Glutamatergic neuron (in vitro differentiated cells): ENCODE measurements at places on chromosomes 7 and 10. TPM values are rescaled to one million over a fixed set of nuclear protein-coding genes. Genes with fewer than 3 reads are reported as not detected.
A peak's percentile ranks its signal among the peaks of the same experiment; 100 is the strongest.

KBTBD2 gene
- 41.3 TPM for total RNA-seq

DNA sequence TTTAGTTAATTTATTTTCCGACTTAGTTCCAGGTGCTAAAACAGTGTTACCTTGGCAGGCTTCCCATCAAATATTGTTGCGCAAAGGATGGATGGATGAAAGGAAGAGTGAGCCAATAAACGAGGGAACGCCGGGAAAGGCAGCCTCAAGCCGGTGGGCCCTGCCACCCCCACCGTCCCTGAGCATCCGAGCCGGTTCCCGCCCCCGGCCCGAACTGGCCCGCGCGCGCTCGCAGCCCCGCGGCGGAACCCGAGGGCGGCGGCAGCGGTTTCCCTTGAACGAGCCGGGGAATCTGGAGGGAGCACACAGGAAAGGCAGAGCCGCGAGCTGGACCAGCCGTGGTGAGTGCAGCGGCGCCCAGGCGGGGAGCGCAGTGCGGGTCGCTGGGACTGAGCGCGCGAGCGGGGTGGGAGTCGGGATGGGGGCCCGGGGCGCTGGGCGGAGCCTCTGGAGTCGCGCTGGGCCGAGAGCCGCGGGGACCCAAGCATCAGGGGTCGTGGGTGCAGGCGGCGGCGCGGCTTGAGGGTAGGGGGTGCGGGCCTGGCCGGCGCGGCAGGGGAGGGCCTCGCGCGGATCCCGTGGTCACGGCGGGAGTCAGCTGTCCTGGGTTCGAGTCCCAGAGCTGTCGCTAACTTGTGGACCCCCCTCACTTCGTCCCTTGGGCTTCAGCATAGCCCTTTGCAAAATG lies at the start of gene AGK:
TSS of gene AGK (plus strand) at position 317 of the 688 bp plus-strand sequence. CDS start 4,057 bp downstream, outside the sequence.
- no peaks in the 10 kb centered on the region for H3K27me3 ChIP-seq
- H3K27ac ChIP-seq: peak within 1 kb of the TSS; percentile 78
- H3K4me3 ChIP-seq: peak within 1 kb of the TSS; percentile 90
- peak; percentile 85 for DNase-seq
- H3K4me1 ChIP-seq: peaks cover 9% of the 10 kb centered on the region

DNA sequence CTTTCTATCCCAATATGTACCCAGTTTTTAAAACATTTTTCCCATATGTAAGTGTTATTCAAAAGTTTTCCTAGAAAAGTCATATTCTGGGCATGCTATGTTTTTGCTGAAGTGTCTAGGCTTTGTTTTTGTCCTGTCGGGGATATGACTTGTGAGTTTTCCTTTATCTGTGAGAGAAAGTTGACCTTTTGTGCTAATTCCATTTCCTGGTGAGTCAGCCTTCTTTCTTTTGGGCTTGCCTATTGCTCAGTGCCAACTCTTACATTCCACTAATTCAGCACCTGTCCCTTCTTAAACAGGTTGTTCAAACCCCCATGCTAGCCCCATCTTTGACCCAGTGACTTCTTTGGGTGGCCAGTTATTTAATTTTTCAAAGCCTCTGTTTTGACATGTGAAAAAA lies 146.2 kb downstream of the AHR start:
- DNase-seq: no peak
- H3K27ac ChIP-seq: no peak overlapping the region
- H3K4me1 ChIP-seq: no peaks in the 10 kb centered on the region
- peaks cover 2% of the 10 kb centered on the region for H3K27me3 ChIP-seq
- peaks cover 4% of the 10 kb centered on the region for H3K36me3 ChIP-seq

- H3K27me3 ChIP-seq: no peaks in the 10 kb centered on the region
- no peak for DNase-seq
- H3K4me1 ChIP-seq: no peaks in the 10 kb centered on the region
- H3K27ac ChIP-seq: no peak overlapping the region
Measured at GRCh38 chr10:43623351-43623750, 17.1 kb downstream of the ZNF485 start.

DNA sequence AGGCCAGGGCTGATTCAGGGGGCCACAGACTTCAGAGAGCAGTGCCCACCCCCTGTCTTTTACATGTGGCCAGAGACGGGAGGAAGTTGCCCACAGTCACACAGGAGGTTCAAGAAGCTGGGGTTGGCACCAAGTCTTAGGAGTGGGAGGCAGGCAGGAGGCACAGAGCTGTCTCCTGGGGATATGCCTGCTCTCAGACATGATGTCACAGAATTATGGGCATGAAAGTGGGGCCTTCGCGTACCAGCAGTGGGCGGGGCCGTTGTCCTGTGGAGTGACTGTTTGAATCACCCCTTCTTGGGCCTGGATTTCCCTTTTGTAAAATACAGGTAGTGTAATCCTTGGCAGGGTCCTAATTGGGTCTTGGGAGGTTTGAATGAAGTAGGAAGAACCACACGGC lies 81.2 kb upstream of the PPIF start:
- peaks cover 47% of the 10 kb centered on the region for H3K27me3 ChIP-seq
- peaks cover 4% of the 10 kb centered on the region for H3K36me3 ChIP-seq
- H3K27ac ChIP-seq: peak overlapping the region; percentile 75
- peaks cover 81% of the 10 kb centered on the region for H3K4me1 ChIP-seq

DNA sequence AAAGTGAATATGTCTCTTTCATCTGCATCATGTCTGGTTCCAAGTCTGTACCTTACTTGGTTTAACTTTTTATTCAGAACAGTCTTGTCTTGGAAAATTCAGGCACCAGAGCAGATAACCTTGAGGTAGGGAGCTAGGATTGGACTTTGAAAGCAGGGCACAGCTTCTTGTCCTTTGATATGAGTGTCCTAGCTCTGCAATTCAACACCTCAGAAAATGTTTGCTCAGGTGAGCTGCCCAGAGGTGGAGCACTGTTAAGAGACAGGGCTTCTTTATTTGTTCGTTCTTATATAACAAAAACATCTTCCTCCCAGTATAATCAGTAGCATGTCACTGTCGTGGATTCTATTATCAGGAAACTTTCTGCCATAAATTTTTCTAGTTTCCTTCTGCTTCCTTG lies 118.3 kb downstream of the LRRC4 start:
- H3K36me3 ChIP-seq: no peaks in the 10 kb centered on the region
- H3K4me3 ChIP-seq: no peak overlapping the region
- no peaks in the 10 kb centered on the region for H3K27me3 ChIP-seq

DLX6 gene
- total RNA-seq: not detected

DNA sequence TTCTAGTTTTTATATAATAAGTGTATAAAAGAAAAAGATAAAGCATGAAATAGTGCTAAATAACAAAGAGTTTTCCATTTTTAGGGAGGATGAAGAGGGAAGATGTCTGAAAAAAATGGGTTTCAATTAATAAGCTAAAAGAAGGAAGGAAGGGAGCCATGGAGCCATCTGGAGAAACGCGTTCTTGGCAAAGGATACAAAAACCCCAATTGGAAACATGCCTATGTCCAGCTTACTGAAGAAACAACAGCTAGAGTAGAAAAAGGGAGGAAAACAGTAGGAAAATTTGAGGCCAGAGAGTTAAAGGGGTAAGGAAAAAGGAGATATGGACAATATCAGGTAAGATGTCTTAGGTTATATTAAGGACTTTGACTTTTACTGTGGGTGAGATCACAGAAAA lies 416.2 kb upstream of the GHITM start:
- no peak overlapping the region for H3K27ac ChIP-seq
- no peak for DNase-seq
- peaks cover 2% of the 10 kb centered on the region for H3K27me3 ChIP-seq
- H3K36me3 ChIP-seq: no peaks in the 10 kb centered on the region

DNA sequence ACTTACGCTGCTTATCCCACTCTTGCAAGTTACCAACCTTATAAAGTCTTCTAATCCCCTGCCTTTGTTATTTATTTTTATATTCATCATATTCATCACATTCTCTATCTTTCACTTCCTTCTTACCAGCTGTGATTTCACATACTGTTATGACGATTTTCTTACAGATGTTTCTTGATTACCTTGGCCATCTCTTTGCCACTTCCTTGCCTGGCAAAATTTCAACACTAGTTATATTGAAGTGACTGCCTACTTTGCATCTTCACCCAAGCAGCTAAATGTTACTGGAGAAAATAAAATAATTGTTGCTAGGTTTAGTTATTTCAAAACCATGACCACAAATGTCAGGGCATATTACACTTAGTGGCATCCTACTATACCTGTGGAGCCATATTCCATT lies 8.8 kb upstream of the STEAP4 start:
- DNase-seq: no peak
- peaks cover 3% of the 10 kb centered on the region for H3K27me3 ChIP-seq
- H3K27ac ChIP-seq: no peak overlapping the region
- no peaks in the 10 kb centered on the region for H3K4me1 ChIP-seq

CHST15 gene
- 2.4 TPM for total RNA-seq

GRCh38 chr10:74593470-74593869 lies 232.9 kb upstream of the KAT6B start:
- H3K36me3 ChIP-seq: no peaks in the 10 kb centered on the region
- peaks cover 20% of the 10 kb centered on the region for H3K4me1 ChIP-seq
- H3K27ac ChIP-seq: no peak overlapping the region
- H3K27me3 ChIP-seq: peaks cover 2% of the 10 kb centered on the region

DNA sequence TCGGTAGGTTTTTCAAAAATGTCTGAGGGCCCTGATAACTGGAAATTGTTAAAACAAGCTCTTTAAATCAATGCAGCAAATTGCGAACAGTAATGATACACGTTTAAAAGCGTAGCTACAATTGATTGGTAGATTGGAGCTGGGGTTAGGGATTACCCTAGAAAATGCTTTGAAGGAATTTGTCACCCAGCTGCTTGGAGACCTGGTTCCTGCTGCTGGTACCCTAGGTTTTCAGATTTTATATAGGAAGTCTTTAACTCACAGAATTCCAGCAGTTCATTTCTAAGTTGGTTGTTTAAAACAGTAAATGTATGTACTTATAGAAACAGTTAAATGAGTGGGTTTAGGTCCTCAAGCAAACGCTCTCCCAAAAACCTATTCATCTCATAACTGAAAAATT lies 1.5 kb downstream of the HECTD2 start:
- H3K4me1 ChIP-seq: peaks cover 14% of the 10 kb centered on the region
- H3K27me3 ChIP-seq: peaks cover 12% of the 10 kb centered on the region
- H3K27ac ChIP-seq: peak overlapping the region; percentile 50
- no peaks in the 10 kb centered on the region for H3K36me3 ChIP-seq

WEE2 gene
- not detected for total RNA-seq

DNA sequence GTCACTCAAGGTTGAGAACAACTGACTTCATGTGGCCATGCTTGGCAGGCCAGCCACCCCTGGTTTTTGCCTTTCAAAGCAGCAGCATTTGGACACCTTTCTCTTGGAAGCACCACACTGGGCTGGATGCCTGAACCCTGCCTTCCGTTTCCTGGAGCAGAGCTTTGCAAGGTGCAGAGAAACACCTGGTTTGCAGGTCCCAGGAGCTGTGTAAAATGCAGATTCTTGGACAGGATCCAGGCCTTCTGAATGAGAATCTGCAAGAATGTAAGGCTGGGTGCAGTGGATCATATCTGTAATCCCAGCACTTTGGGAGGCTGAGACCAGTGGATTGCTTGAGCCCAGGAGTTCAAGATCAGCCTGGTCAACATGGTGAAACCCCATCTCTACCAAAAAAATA lies 18.0 kb upstream of the DUSP5 start:
- no peak overlapping the region for H3K4me3 ChIP-seq
- peaks cover 6% of the 10 kb centered on the region for H3K27me3 ChIP-seq
- no peak overlapping the region for H3K27ac ChIP-seq
- no peaks in the 10 kb centered on the region for H3K36me3 ChIP-seq
- H3K4me1 ChIP-seq: no peaks in the 10 kb centered on the region
- no peak for DNase-seq

DNA sequence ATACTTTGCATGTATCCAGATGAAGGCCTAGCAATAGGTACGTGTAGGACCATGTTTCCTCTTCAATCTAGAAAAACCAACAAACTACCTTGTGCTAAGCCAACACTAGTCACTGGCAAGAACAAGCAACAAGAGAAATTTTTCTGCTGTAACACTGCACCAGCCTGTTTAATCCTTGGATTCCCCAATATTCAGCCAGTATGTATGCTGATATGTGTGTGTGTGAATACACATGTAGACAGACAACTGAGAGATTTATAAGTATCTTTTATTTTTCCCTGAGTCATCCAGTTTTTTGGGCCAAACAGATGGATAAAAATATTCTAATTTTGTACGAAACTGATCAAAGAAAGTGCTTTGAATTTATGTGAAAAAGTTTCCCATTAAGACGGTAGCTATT lies 26.2 kb downstream of the GLI3 start:
- no peak overlapping the region for H3K27ac ChIP-seq
- H3K4me1 ChIP-seq: no peaks in the 10 kb centered on the region
- H3K4me3 ChIP-seq: no peak overlapping the region
- H3K27me3 ChIP-seq: no peaks in the 10 kb centered on the region

DNA sequence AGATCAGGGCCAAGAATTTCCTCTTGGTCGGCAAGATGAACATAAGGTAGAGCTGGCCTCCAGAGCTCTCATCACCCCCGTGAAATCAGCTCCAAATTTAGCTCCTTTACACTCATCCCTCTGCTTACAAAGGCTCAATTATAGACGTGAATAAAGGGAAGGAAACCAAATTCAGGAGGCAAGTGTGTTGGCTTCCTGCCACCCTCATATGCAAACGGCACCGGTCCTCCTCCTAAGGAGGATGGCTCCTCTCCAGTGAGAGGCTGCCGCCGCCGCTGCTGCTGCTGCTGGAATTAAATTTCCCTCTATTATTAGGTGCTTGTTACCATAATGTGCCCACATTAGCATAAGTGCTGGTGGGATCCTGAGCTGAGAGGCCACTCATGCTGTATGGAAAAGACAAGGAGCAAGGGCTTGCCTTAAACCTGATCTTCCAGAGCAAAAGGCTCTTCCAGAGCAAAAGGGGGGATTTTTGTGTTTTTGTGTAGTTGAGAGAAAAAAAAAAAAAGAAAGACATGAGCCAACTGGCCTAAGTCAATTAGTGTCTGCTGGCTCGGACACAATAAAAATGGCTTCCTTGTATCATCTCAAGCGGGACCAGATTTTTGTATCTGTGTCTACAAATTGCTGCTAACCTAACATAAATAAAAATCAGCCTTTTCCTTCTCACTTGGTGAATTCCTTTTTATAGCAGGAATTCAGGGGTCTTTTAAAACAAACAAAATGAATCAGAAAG lies 68.4 kb downstream of the CDHR3 start:
- peaks cover 25% of the 10 kb centered on the region for H3K4me1 ChIP-seq
- peaks cover 7% of the 10 kb centered on the region for H3K27me3 ChIP-seq
- peak; percentile 60 for DNase-seq
- H3K4me3 ChIP-seq: peak overlapping the region; percentile 57
- peaks cover 10% of the 10 kb centered on the region for H3K36me3 ChIP-seq

- no peak for DNase-seq
- H3K27ac ChIP-seq: no peak overlapping the region
- no peak overlapping the region for H3K4me3 ChIP-seq
Measured at GRCh38 chr10:13462551-13462950, 66.3 kb downstream of the BEND7 start.

DNA sequence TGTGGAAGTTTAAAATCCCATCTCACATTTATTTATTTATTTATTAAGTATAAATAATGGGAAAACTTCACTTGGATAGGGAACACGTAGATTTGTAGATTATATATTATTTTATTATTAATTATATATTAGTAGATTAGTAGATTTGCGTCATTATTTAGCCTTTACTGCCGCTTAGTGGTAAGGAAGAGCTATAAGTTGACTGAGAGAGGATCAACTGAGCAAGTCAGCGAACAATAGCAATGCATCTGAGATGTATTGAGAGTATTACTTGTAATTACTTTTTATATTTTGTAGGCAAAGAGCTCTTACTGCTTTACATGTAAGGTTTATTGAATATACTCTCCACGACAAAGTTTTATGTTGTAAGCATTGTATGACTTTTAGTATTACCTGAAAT lies 244.5 kb upstream of the ANKRD30A start:
- no peaks in the 10 kb centered on the region for H3K36me3 ChIP-seq
- no peak for DNase-seq
- H3K4me1 ChIP-seq: peaks cover 10% of the 10 kb centered on the region
- H3K27me3 ChIP-seq: no peaks in the 10 kb centered on the region
- no peak overlapping the region for H3K4me3 ChIP-seq

ADRA2A gene
- total RNA-seq: 0.32 TPM

ASB15 gene
- not detected for total RNA-seq

GRCh38 chr10:113565364-113565763 lies 12.5 kb downstream of the HABP2 start:
- H3K36me3 ChIP-seq: peaks cover 9% of the 10 kb centered on the region
- peaks cover 7% of the 10 kb centered on the region for H3K27me3 ChIP-seq
- DNase-seq: no peak
- H3K4me1 ChIP-seq: no peaks in the 10 kb centered on the region

FAM25G gene
- total RNA-seq: not detected
